ENCODE measurements at places on chromosomes 7 and 10.

- DNase-seq, result no peak
Measured at GRCh38 chr7:131223151-131223550, 104.5 kb upstream of the MKLN1 start.

GRCh38 chr10:34814223-34814912 is 728 bp downstream of the PARD3 start:
- DNase-seq, result no peak

GRCh38 chr10:62036186-62037081 is 134.9 kb downstream of the ARID5B start:
- DNase-seq, result no peak

GRCh38 chr10:12349629-12350166 is 351 bp downstream of the CAMK1D start:
- no peak for DNase-seq

- DNase-seq, result no peak
Measured at GRCh38 chr7:44971188-44971901, 7.5 kb downstream of the MYO1G start.

DNA sequence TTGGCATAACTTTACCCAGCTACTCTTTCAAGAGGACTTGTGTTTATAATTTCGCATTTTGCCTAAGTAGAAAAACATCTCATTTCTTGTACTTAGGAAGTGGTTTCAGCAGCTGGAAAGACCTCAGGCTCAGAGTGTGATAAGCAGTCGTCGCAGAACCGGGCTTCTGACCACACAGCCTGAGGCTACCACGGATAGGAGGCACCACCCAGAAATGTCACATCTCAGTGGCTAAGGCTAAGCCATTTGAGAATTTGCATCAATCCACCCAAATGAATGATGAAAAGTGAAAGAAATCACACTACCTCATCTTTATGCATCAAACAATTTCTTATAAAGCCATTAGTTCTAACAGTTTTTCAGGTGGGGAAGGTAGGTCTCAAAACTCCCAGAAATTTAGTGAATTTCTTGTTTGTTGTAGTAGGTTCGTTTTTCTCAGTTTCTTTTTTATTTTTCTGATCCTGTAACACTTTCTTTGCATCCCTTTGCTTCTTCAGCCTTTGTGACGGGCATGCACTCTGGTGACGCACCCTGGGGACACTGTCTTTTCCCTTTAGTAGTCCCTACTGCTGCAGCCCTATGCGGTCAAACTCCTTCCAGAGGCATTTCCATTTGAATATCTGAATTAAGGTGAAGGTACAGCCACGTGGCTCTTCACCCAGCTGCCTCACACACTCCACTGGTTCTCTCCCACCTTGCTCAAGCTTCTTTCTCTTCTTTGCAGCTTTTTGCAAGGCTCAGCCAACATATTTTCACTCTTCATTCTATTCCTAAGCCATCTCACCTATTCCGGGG is 68.5 kb downstream of the MAP3K8 start:
- peak; percentile 68 for DNase-seq

DNA sequence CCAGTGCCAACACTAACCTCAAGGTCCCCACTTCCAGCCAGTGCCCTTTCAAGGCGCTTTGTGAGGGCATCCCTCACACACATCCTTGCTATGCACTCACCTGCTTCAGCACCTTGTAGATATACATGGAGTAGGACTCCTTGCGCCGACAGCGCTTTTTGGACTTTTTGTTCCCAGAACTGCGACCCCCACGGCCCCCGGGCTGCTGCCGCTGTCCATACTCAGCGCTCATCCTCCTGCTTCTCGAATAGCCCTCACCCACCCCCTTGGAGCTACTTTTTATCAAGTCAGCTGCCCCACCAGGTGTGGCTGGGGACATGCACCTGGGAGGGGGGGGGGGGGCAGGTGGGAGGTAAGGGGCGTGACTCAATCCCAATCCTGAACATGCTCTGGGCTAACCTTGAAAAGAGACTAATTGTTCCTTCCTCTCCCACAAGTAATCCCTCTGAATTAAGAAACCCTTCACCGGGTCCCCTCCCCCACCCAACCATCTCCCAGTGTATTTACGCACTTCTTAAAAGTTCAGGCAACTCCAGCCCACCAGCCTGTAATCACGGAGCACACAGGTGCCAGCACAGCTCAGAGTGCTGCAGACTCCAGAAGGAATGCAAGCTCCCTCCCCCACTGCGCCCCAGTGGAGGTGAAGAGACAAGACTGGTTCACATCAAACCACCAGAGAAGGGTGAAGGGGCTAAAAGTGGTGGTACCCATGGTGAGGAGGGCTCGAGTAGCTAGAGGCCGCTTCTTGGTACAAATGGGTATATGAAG is at the start of gene H2BK1:
H2BK1 (minus strand) TSS at position 402 of the 768 bp plus-strand sequence; CDS start at position 232, 170 bp downstream.
- no peak for DNase-seq

DNA sequence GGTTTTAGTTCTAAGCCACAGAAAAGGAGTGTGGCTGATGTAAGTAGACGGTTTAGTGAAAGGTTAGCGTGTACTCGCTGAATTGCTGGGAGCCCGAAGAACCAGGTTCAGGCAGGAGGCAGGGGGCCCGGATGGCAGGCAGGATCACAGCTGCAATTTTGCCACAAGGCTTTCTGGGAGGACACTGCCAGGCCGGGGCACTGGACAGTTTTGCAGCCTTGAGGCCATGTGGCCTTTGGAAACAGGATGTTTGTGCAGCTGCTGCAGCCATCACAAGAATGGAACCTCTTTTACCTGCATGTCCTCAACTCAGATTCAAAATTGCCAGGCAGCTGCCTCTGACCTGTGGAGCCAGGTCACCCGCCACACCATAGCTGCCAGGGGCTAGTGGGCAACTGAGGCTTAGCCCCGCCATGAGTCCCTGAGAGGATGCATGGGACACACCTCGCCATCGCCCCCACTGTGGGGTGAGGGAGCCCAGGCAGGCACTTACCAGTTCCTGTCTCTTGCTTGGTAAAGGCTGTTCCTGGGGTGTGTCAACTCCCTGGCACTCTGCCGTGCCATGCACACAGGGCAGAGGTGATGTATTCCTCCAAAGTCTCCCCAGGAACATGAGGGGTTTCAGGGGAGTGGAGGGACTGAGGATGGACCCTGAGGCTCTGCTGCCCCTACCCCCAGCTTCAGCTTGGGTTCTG is 188.6 kb downstream of the RPS24 start:
- no peak for DNase-seq

DNA sequence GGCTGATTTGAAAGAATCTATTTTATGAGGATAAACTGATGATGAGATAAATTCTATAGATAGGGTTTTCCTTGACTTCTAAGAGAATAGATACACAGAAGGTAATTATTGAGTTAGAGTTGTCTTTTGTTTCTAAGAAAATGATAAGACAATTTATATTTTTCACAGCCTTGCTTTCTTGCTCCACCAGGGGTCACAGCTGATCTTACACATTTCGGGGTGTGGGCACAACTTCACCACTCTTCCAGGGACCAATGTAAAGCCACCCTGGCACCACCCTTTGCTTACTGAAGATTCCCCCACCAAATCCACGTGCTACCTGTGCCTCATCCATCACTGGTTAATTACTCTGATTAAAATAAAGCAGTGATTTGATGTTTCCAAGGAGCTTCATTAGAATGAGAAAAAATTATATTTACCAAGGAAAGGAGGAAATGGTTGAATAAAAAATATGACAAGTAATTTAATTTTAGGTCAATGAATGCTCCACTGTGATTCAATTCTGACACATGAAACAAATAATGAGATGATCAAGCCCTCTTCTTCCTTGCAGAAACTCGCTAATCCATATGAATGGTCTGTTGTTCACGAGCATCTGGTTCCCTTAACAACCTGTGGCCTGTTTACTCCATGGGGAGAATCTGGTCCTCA is 177.3 kb upstream of the TNS3 start:
- DNase-seq, result no peak

- DNase-seq, result no peak
Measured at GRCh38 chr7:133234961-133235875, 17.7 kb upstream of the EXOC4 start.

- DNase-seq, result no peak
Measured at GRCh38 chr7:30430276-30430675, 48.3 kb downstream of the NOD1 start.

DNA sequence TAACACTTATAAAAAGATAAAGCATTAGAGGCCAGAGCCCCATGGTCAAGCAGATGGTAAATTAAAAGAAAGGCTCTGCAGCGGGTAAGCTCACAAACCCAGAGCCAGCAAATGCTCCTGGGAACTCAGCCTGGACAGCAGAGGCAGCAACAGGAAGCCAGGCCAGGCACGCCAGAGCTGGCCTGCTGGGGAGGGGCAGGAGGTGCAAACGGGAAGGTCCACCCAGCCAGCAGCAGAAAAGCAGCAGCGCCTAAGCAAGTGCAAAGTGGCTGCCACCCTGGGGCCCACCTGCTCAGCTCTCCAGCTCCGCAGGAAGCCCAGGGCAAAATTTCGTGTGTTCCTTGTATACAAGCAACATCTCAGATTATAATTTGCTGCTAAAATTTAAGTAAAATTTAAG is 82.7 kb upstream of the GPR22 start:
- no peak for DNase-seq

GRCh38 chr10:43073191-43073590 is 3.7 kb upstream of the RET start:
- no peak for DNase-seq

- DNase-seq, result no peak
Measured at GRCh38 chr7:73521636-73522104, 423 bp downstream of the BAZ1B start.

GRCh38 chr7:97659363-97660045 is 72.4 kb upstream of the TAC1 start:
- DNase-seq, result no peak

GRCh38 chr10:6404127-6405072 is 175.7 kb downstream of the PRKCQ start:
- DNase-seq, result no peak

GRCh38 chr7:45202625-45203024 is 45.0 kb downstream of the RAMP3 start:
- no peak for DNase-seq

DNA sequence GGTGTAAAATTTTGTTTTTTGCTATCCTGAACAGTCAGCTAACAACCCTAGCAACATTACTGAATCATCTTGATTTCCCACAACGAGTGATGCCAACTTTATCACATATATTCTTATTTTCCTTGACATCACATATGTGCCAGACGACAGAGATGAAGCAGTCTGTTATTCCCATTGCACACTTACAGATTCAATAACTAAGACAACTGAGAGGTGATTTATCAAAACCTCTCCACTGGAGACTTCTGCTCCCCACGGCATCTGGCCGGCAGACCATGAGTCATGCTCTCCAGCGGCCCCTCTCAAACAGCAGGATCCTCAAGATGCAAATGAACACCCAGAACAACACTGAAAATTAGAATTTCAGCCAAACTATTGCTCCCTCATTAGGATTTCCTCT is 57.1 kb downstream of the AMPH start:
- DNase-seq, result no peak

DNA sequence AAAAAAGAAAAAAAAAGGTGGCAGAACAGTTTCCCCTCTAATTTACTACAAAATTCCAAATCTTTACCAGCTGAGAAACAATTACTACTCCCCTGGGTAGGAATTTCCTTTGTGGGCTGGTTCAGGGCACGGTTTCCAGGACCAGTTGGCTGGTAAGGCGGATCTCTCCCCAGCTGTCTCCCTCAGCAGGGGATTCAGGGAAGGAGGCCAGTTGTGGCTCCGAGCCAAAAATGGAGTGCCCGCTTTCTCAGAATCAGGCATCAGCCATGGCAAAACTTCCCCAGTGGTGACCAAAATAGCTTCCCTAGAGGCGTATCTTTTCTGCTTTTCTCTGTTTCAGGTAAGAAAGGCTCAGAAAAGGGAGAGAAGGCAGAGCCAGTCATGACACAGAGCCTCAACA is 91.2 kb downstream of the ZNF22 start:
- no peak for DNase-seq

DNA sequence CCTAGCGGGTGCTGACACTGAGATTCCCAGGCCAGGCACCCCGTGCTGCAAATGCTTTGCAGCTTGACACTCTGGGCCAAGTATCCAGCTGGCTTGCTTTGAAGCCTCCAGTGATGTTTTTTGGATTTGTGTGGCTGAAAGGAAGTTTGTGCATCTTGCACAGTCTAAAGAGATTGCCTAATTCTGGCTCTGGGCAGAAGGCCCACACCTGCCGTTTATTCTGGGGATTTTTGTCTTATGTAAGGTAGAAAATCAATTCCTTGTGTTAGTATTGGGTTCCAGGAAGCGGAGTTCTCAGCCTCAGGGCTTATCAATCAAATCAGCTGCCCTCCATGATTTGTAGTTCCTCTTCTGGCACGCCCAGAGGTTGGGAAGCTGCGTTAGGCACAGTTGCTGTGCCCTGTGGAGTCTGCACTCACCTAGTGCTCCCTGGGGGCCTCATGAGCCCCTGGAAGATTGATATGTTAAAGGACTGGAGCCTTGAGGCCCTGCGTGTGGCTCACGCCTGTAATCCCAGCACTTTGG is 8.4 kb upstream of the PURB start:
- DNase-seq, result no peak

- DNase-seq, result no peak
Measured at GRCh38 chr7:5636446-5636835, 145.0 kb downstream of the RNF216 start.

DNA sequence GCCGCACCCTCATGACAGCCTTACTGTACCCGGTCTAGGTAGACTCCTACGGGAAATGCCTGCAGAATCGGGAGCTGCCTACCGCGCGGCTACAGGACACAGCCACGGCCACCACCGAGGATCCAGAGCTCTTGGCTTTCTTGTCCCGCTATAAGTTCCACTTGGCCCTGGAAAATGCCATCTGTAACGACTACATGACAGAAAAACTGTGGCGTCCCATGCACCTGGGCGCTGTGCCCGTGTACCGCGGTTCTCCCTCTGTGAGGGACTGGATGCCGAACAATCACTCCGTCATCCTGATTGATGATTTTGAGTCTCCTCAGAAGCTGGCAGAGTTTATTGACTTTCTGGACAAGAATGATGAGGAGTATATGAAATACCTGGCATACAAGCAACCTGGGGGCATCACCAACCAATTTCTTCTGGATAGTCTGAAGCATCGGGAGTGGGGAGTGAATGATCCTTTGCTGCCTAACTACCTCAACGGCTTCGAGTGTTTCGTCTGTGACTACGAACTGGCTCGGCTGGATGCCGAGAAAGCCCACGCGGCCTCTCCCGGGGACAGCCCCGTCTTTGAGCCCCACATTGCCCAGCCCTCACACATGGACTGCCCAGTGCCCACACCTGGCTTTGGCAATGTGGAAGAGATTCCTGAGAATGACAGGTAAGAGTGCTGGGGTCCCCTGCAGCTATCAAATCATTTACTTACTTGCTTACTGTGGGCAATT is 8.5 kb upstream of the CHCHD1 start:
- no peak for DNase-seq

GRCh38 chr10:7035126-7035761 is 375.6 kb downstream of the SFMBT2 start:
- DNase-seq, result peak; percentile 14

DNA sequence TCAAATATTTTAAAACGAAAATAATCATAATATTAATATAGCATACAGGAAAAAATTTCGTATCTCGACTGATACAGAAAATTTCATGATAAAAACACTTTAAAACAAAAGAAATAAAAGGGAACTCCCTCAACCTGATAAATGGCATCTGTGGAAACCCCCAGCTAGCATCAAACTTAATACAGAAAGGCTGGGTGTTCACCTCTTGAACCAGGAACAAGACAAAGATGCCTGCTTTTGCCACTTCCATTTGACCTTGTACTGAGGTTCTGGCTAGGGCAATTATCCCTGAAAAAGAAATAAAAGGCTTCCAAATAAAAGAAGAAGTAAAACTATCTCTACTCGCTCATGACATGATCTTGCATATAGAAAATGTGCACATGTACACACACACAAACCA is 2.5 kb upstream of the ALOX5 start:
- no peak for DNase-seq

GRCh38 chr10:132865851-132866600 is 76.3 kb downstream of the CFAP46 start:
- no peak for DNase-seq
